ENCODE measurements at places on chromosomes 4 and X.
A peak's percentile ranks its signal among the peaks of the same experiment; 100 is the strongest.

GRCh38 chr4:104217526-104217925, 277.2 kb downstream of the CXXC4 start:
- no peak for DNase-seq

DNA sequence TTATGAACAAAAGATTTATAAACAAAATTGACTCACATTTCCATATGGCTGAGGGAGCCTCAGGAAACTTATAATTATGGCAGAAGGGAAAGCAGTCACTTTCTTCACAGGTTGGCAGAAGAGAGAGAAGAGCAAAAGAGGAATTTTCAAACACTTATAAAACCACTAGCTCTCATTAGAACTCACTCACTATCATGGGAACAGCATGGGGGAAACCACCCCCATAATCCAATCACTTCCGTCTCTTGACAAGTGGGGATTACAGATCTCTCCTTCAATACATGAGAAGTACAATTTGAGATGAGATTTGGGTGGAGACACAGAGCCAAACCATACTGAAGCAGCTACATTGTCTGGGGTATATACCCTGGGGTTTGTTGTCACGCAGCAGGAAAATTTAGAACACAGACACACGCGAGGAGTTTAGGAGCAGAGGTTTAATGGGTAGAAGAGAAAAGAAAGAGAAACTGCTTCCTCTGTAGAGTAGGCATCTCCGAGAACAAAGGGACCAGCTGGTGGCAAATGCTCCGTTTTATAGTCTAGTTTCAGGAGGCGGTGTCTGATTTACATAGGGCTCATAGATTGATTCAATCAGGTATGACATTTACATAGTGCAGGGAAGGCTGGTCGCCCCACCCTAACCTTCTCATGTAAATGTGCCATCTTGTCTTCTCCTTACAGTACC, 2277.7 kb upstream of the AGA start:
- no peak for DNase-seq

DNA sequence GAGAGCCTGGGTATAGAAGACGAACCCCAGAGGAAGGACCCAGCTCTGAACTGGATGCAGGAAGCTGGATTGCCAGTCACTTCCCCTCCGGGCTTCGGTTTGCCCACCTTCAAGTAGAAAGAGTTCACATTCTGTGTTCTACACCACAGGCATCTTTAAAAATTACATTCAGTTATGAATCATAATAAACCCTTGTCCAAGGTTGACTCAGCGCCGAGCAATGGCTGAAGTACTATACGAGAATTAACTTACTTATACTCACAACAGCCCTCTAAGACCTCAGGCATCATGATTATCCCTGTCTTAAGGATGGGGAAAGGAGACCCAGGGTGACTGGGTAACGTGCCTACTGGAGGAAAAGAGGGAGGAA, 72.5 kb downstream of the EVC2 start:
- DNase-seq: no peak

DNA sequence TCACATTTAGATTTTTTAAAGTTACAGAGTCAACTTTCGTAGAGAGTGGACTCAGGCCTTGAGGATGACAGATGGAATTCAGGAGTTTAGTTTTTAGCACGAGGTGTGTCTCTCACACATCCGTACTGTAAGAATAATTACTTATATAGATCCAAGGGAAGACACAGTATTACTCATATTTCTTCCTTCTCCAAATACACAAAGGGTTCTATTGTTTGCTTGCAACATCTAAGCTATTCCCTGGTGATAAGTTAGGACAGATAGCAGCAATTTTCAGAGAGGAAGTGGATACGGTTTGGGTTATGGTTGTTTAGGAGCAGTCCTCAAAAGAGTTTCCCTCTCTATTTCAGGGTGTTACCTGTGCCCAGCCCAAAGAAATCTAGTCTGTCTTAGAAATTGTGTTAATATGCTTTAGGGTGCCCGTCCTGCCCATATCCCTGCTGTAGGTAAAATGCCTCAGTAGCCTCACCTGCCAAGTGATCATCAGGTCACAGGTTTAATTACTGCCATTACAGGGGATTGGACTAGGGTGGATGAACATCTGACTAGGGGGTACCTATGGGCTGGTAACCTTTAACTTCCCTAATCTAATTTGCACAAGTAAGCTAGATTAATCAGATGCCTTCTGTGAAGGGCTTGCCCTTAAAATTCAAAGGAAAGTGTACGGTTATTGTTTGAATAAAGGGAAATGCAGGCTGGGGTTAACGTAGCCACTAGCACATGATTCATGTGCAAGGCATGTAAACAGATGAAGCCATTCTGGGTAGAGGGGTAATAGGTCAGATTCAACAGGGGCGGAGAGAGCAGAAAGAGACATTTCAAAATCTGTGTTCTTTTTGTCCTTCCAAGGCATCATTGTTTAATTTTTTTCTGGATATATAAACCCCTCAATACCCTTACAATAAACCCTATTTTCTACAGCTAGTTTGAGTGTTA, 8.7 kb upstream of the PPP3CA start:
- no peak for DNase-seq

- DNase-seq: no peak
These were observed 244.1 kb upstream of the TEX13A start for GRCh38 chrX:105464618-105465017.

GRCh38 chr4:76589402-76589801, 154.4 kb downstream of the SHROOM3 start:
- DNase-seq: no peak

GRCh38 chr4:77156912-77157858, at the start of gene CCNG2:
Gene CCNG2 (plus strand): TSS chr4:77157207. CDS start chr4:77158533, 1,326 bp downstream.
- DNase-seq: peak; percentile 97

GRCh38 chr4:22090661-22091351, 142.2 kb upstream of the KCNIP4 start:
- DNase-seq: no peak

- DNase-seq: no peak
These were observed 55.0 kb downstream of the LRBA start for GRCh38 chr4:150960079-150960478.

DNA sequence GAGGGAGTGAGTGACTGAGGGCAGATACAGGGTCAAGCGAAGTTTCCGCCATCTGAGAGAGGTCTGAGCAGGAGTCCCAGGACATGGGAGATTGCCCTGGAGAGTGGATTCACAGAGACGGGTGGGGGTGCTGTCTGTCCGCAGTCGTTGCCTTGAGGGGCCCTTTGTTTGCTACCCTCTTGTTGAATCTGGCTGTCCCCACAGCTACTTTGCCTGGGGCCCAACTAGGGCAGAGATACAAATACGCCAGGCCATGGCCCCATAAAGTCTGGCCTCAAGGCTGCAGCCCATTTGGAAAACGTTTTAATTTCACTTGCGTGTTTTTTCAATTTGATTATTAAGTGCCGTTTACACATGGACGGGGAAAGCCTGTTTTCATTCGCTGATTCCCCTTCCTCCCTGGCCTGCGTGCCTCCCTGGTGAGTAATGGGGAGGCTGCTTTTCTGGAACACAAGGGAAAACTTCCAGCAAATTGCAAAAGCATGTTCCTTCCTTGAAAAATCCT, 134.4 kb downstream of the SMIM20 start:
- DNase-seq: peak; percentile 49

- no peak for DNase-seq
These were observed 280.6 kb downstream of the PPP3CA start for GRCh38 chr4:101066626-101067170.

- DNase-seq: no peak
These were observed 56.6 kb upstream of the MXD4 start for GRCh38 chr4:2318476-2318875.

- no peak for DNase-seq
These were observed 482 bp upstream of the MBTPS2 start for GRCh38 chrX:21838937-21839333.

GRCh38 chr4:174213731-174214100, 69.8 kb downstream of the FBXO8 start:
- DNase-seq: no peak

DNA sequence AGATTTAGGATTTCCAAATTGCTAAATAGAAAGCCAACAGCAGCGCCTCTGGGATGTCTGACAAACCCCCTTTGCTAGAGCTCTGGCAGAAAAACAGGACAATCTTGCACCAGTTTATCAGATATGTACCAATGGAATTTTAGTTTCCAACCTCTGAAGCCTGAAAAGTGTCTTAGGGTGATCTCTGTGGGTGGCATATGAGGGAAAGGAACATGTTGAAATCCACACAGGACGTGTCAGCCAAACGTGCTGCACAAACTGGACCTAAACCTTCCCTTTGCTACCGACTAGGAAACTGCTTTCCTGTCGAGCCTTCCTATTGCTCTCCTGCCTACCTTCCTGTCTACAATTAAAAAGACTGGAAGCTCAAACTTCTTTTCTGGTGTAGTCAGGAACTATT, 53.5 kb downstream of the REELD1 start:
- DNase-seq: no peak

GRCh38 chrX:134241960-134242619, 5.1 kb downstream of the CCDC160 start:
- no peak for DNase-seq

DNA sequence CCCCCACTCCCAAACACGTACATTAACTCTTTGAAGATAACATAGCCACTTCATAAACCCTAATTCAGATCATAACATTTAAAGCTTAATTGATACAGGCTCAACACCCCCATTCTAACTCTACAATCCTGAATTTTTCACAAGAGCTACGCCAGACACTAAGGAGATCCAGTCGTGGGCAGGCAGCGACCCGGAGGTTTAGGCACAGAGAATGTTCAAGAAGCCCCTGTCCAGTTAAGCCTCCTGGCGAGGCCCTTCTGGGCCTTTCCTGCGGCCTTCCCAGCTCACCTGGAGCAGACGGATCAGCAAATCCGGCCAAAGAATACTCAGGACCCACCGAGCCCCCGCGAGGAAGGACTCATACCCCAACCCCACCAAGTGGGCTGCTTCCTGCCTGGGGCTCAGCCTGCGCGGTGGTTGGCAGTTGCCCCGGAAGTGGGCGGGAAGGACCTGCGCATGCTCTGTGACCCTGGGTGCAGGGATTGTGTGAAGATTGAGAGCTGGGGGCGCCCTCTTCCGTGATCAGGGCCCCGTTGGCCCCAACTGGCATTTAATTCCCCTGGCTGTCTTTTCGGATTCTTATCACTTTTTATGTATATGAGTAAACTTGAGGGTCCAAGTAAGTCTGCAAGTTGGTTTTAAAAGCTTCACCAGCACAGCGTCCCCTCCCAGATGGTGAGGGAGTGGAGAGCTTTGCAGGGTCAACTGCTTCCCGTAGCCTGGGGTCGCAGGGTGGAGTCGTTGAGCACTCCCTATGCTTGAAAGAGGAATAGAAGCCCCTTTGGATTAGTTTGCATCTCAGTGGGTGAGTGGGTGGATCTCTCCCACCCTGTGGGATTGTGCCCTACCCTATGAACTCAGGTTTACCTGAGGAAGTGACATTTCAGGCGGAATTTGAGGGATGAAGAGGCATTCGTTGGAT, at the start of gene TRIM61:
Gene TRIM61 (minus strand): TSS at position 415 of the 922 bp plus-strand sequence. CDS start 7,655 bp downstream, outside the sequence.
- no peak for DNase-seq

GRCh38 chrX:12903646-12904045, 2.8 kb upstream of the TLR8 start:
- no peak for DNase-seq

GRCh38 chr4:57612279-57612678, 502.1 kb upstream of the IGFBP7 start:
- DNase-seq: no peak

- no peak for DNase-seq
These were observed 83.8 kb downstream of the TBC1D9 start for GRCh38 chr4:140672416-140672815.

DNA sequence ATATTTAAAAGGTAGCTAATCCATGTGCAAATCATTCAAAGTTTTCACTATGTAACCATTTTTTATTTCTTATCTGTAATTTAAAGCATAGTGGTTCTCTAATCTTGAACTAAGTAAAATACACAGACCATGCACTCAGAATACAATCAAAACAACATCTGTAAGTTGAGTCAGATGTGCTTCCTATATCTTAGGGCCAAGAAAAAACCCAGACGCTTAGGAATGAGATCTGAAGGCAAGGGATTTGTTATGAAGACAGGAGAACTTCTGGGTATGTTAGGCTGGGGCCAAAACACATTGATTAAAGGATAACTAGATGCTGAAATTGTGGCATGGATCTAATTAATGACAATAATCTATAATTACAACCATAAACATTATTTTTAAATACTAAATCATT, 120.3 kb downstream of the PDE5A start:
- DNase-seq: no peak

GRCh38 chr4:153143527-153144348, 60.5 kb upstream of the TRIM2 start:
- peak; percentile 53 for DNase-seq

DNA sequence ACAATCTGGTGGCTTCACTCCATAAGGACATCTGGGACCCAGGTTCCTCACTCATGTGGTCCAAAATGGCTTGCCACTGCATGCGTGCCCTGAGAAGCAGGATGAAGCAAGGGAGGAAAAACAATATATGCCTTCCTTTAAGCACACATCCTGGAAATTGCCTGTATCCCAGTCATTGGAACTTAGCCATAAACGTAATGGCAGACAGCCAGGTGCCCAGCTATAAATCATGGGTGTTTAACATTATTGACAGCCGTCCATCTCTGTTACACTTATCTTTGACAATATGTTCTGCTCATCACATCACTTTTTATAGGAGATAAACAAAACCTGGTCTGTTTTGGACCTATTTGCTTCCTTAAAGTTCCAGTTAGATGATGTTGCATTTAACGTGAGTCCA, 181.0 kb downstream of the AASDH start:
- DNase-seq: no peak

DNA sequence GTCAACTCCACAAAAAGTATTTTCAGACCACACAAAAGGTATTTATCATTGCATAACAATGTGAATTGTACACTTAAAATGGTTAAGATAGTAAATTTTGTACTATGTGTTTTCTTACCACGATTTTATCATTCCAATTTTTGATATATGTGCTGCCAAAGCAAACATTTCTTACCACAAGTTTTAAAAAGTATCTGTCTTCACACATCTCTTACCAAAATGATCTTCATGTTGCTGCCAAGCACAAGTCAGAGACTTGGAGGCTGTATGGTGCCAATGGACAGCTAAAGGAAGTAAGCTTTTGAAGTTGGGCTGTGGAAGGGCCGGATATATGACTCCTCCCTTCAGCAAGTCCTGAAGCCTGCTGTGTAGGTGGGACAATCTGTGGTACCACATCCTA, 67.9 kb downstream of the TMLHE start:
- DNase-seq: no peak

DNA sequence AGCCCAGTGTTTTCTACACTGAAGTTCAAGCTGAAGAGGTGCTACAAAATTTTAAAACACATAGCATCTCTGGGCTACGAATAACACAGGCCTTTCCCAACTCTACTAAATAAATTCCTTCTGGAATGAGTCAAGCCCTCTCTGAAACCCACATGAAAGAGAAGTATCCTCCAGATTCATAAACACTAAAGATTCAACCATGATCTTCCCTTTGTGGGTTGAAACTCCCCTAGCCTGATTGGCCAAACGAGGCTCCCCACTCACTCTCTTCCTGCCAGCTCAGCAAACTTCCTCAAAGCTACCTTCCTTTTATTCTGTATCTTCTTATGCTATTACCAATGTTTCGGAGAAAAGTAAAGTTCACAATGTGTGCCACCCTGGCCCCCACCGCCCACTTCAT, 95.4 kb downstream of the NKX6-1 start:
- DNase-seq: no peak

- DNase-seq: no peak
These were observed 752 bp downstream of the MBTPS2 start for GRCh38 chrX:21840193-21840545.

GRCh38 chrX:71168134-71168533, 23.5 kb downstream of the NLGN3 start:
- DNase-seq: no peak

All from renal pelvis (tissue), 12 donors.